Cardiac fibroblast (primary cell): ENCODE measurements at places on chromosomes 6 and 20.

DNA sequence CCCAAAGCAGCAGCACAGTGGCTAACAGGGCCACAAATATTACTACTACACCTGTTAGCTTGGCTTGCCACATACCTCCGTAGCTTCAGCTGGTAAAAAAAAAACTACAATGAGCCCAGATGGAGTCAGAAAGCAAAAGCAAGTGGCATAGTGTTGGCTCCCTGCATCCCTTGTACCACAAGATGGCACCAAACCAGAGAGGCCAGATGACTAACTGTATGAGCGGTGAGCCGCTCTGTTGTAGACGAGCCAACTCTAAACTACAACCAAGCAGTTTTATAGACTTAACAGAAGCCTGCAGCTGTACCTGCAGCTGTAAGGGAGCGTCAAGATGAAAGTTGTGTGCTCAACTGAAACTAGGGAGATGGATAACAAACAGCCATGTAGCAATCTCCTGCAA, 84.5 kb upstream of the MCHR2 start:
- DNase-seq: peak; percentile 17

GRCh38 chr6:140434761-140435160, 1060.3 kb upstream of the CITED2 start:
- no peak for DNase-seq

GRCh38 chr6:30547454-30547853, 8.8 kb downstream of the GNL1 start:
- DNase-seq: no peak

DNA sequence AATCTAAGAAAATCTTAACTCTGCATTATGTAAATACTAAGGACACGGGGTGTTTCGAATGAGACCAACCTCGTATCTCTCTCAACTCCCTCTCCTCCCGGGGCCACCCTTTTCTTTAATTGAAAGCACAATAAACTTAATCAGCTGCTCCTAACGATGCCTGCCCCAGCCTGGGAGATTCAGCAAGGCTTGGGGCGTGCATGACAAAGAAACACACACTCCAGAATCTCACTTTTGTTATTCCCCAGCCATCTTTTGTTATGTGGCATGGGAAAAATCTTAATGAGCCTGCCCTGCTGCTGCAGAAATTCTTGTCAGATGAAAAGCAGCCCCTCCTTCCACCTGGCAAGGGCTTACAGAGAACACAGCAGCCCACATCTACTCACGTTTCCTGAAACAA, 117.4 kb downstream of the TTLL2 start:
- no peak for DNase-seq

DNA sequence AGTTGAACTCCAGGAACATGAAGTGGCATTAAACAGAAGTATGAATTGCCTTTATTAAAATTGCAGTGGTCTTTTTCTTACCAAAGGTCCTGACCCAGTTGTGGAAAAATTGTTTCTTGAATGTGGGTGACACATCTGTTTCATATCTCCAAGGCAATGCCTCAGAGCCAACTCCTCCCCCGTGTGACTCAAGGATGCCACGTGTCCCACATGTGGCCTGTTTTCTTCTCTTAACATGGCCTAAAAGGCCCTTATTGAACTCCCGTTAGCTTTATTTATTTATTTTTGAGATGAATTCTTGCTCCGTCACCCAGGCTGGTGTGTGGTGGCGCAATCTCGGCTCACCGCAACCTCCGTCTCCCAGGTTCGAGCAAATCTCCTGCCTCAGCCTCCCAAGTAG, 128.4 kb upstream of the ESR1 start:
- DNase-seq: peak; percentile 21

- no peak for DNase-seq
Measured at GRCh38 chr6:129583866-129584265, 126.1 kb downstream of the ARHGAP18 start.

DNA sequence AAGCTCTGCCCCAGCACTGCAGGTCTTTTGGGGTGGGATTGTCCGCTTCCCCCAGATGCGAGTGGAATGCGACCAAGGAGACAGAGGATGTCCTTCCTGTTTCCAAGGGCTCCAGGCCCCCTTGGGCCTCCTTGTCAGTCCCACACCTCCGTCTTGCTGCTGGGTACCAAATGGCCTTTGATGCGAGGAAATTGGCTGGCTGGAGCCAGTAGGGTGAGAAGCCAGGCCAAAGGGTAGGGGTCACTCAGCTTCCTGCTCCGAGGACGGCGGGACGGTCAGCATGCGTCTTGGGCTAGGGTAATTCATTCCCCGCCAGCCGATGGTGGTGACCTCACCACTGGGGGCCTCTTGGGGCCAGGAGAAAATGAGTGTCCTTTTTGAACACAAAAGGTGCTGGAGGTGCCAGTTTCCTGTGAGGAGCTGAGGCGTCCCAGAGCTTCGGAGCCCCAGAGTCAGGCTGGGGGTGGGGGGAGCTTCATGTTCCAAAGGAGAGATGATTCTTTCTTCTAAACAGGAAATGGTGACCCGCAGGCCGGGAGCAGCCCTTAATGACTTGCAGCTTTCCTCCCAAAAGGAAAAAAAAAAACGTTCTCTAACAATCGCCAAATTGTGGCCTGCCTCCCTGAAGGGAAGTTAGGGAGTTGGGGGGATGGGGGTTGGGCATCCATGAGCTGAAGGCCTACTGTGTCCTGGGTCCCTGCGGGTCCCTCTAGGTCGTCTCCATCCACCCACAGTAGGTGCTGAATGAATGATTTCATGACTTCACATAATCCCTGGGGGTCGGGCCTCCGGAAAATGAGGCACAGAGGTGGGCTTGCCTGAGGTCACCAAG, 6.7 kb downstream of the SNAI1 start:
- peak; percentile 88 for DNase-seq

DNA sequence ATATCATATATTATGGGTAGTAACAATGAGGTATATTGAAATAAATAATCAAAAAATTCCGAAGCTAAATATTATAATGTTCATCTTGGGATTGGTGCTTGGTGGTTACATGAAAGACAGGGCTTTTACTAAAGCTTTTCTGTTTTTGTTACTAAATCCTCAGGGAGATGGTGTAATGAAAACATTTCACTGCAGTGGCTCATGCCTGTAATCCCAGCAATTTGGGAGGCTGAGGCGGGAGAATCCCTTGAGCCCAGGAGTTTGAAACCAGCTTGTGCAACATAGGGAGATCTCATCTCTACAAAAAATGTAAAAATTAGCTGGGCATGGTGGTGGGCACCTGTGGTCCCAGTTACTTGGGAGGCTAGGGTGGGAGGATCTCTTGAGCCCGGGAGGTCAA, 42.9 kb downstream of the AFG1L start:
- no peak for DNase-seq

GRCh38 chr20:60584221-60584620, 626.0 kb downstream of the CDH26 start:
- no peak for DNase-seq

DNA sequence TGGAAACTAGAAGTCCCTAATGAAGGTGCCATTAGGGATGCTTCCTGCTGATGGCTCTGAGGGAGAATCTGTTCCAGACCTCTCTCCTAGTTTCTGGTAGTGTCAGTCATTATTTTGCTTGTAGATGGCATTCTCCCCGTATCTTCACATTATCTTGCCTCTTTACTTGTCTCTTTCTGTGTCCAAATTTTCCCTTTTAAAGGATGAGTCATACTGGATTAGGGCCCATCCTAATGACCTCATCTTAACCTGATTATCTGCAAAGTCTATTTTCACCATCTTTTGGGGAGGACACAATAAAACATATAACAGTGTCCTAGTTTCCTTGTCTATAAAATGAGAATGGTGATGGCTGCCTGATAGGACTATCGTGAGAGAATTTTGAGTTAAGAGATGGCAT, 27.3 kb downstream of the ZNF391 start:
- no peak for DNase-seq

GRCh38 chr6:113894712-113895674, 37.8 kb downstream of the MARCKS start:
- DNase-seq: peak; percentile 21

DNA sequence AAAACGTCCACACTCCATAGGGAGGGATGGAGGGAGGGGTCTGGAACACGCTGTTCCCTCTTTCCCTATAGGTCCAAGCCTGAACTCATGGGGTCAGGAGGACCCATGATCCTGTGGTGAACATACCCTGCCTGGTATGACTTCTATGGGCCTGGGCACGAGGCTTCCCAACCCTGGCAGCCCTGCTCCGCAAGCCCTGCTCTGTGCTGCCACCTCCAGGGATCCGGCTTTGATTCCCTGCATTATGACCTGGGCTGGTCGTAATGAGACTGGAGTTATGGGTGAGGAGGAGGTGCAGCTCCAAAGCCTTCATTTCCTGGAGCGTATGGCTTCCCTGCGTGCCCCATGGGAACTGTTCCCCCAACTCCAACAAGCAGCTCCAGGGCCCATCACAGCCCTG, 54.9 kb downstream of the CDH22 start:
- DNase-seq: no peak
